CD4-positive, alpha-beta T cell treated with Interferon gamma for 1 hour (primary cell): ENCODE measurements at places on chromosomes 7 and 10.

GRCh38 chr7:29613100-29613499 is 49.5 kb downstream of the PRR15 start:
- no peak for DNase-seq

DNA sequence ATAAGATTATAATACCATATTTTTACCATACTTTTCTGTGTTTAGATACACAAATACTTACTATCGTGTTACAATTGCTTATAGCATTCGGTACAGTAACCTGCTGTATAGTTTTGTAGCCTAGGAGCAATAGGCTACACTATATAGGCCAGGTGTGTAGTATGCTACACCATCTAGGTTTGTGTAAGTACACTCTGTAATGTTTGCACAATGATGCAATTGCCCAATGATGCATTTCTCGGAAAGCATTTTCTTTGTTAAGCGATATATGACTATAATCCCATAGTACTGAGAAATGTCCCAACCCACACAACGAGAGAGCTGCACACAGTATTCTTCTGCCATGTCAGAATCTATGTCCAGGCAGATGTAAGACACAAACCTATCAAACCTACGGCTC is 160.0 kb downstream of the NEBL start:
- DNase-seq = no peak

DNA sequence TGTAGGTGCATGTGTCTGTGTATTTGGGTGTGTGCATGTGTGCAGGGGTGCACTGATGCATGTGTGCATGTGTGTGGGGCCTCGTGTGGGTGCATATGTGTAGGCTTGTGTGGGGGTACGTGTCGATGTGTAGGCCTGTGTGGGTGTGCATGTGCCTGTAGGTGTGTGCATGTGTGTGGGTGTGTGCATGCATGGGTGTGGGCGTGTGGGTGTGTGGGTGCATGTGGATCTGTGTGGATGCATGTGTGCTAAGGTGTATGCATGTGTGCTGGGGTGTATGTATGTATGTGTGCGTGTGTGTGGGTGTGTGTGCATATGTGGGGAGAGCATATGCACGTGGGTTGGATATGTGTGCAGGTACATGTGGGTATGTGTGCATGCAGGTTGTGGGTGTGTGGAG is 73.2 kb downstream of the NKX6-2 start:
- no peak for DNase-seq

GRCh38 chr10:96390460-96390864 is 31.7 kb upstream of the OPALIN start:
- no peak for DNase-seq

DNA sequence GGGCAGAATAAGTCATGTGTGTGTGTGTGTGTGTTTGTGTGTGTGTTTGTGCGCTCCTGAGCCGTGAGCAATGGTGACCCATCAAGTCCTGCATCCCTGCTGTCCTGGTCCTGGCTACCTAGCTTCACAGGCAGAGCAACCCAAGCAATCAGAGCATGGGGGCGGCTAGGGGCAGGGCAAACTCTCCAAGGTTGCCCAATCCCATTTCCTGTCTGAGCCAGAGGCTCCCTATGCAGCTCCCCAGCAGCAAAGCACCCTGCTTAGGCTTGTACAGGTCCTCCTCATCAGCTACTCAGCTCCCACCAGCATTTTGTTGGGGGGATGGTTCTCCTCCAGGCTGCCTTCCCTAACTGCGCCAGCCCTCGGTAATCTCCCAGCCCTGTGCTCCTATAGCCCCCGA is 31.1 kb upstream of the CRHR2 start:
- no peak for DNase-seq

- no peak for DNase-seq
Observed at GRCh38 chr7:136925556-136925955, 57.1 kb downstream of the CHRM2 start.
